ENCODE measurements at places on chromosomes 2 and 18.

DNA sequence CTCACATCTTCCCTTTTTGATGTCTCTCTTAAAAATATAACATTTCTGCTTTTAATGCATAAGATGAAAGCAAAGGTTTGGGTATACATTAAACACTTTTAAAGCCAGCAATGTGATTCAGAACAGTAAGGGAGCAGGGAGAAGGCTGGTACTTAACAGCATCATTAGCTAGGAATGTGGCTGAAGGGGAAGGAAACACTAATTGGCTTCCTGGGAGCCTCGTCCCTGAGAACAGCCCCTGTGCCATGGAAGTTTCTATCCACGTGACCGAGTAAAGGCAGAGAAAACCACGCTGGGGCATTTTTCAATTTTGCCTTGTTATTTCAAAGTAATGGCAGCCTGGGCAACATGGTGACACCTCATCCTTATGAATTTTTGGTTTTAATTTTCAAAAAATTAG lies 109.2 kb upstream of the GPC1 start:
- no peak overlapping the region for H3K4me3 ChIP-seq
- no peaks in the 10 kb centered on the region for H3K27me3 ChIP-seq
- H3K27ac ChIP-seq = no peak overlapping the region
- H3K4me1 ChIP-seq = no peaks in the 10 kb centered on the region

- no peak overlapping the region for H3K27ac ChIP-seq
- no peaks in the 10 kb centered on the region for H3K27me3 ChIP-seq
- no peaks in the 10 kb centered on the region for H3K36me3 ChIP-seq
- no peaks in the 10 kb centered on the region for H3K4me1 ChIP-seq
- H3K4me3 ChIP-seq = no peak overlapping the region
- DNase-seq = no peak
Measured at GRCh38 chr2:129212299-129212958, 767.0 kb upstream of the RAB6C start.

DNA sequence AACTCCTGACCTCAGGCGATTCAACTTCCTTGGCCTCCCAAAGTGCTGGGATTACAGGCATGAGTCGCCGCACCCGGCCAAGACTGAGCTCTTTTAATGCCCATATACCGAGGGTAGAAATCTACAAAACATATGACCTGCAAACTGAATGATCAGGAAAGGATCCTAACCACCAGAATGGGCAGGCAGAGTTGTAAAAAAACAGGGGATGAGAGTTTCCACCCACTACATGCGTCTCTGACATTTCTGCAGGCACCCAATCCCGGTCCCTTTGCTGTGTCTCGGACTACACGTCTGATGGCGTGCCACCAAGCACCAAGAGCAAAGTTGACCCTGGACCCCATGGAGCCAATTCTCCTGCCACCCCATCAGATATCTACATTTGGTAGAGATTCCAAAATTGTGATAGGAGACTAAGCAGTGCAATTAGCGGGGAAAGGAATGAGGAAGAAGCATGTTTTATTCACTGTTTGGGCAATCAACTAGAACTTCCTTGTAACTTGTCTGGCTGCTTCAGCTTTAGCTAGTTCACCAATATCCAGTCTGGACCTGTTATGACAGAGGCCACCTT lies 74.1 kb downstream of the ATP8B1 start:
- no peak overlapping the region for H3K4me3 ChIP-seq
- H3K27ac ChIP-seq = peak overlapping the region; percentile 48
- no peaks in the 10 kb centered on the region for H3K36me3 ChIP-seq
- no peak for DNase-seq
- H3K27me3 ChIP-seq = no peaks in the 10 kb centered on the region
- no peaks in the 10 kb centered on the region for H3K4me1 ChIP-seq

DNA sequence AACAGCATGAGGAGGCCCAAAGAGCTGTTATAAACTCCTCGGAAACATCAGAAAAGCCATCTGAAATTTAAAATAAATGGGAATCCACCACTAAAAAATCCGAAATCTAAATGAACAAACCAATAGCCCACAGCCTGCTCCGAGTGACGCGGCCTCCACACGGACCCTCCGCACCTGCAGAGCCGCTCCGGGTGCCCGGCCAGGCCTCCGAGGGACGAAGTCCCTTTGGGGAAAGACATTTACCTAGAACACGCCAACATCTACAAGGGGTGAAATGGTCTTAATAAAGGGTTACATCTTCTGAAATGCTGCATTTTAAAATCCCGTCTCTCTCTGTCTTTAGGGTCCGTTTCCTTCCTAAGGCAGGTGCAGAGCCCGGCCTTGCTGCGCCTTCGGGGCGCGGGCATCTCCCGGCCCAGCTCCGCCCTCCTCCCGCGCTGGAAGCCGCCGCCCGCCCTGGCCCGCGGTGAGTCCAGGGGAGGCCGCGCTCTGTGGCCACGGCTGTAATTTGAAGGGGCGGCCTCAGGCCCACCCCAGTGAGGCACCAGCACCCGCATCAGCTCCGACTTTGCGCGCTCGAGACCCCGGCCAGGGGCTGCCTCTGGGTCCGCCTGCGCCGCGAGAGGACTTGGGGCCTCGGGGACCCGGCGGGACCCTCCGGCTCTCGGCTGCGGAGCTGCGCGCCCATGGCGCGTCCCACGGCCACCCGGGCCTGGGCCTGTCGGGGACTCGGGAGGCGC lies 42.3 kb upstream of the CTDP1 start:
- peaks cover 35% of the 10 kb centered on the region for H3K27me3 ChIP-seq
- H3K4me3 ChIP-seq = no peak overlapping the region
- H3K27ac ChIP-seq = no peak overlapping the region
- DNase-seq = no peak
- no peaks in the 10 kb centered on the region for H3K4me1 ChIP-seq
- no peaks in the 10 kb centered on the region for H3K36me3 ChIP-seq

GRCh38 chr18:11115276-11115675 lies 34.1 kb downstream of the PIEZO2 start:
- no peaks in the 10 kb centered on the region for H3K36me3 ChIP-seq
- no peak for DNase-seq
- no peak overlapping the region for H3K27ac ChIP-seq
- no peaks in the 10 kb centered on the region for H3K4me1 ChIP-seq

- no peaks in the 10 kb centered on the region for H3K27me3 ChIP-seq
- no peaks in the 10 kb centered on the region for H3K36me3 ChIP-seq
- peak overlapping the region; percentile 41 for H3K27ac ChIP-seq
- H3K4me1 ChIP-seq = no peaks in the 10 kb centered on the region
- H3K4me3 ChIP-seq = no peak overlapping the region
Measured at GRCh38 chr18:2971741-2972552, 41.0 kb downstream of the LPIN2 start.

- no peaks in the 10 kb centered on the region for H3K36me3 ChIP-seq
- no peak for DNase-seq
- H3K27me3 ChIP-seq = peaks cover 63% of the 10 kb centered on the region
- H3K27ac ChIP-seq = peak overlapping the region; percentile 78
- H3K4me3 ChIP-seq = peak overlapping the region; percentile 41
Measured at GRCh38 chr2:66582104-66582986, 147.4 kb downstream of the MEIS1 start.

DNA sequence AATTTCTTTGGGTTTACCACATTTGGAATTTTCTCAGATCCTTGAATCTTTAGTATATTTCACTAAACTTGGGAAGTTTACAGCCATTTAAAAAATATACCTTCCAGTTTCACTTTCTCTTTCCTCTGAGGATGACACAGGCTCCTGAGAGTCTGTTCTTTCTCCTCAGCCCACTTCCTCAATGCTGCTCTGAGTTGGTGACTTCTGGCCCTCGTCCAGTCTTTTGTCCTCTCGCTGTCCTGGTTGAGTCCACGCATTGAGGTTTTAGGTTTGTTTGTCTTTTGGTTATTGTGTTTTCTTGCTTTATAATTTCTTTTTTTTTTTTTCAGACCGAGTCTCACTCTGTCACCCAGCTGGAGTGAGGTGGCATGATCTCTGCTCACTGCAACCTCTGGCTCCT lies 40.7 kb upstream of the GALR1 start:
- no peaks in the 10 kb centered on the region for H3K4me1 ChIP-seq
- DNase-seq = peak; percentile 23
- no peak overlapping the region for H3K27ac ChIP-seq
- H3K27me3 ChIP-seq = no peaks in the 10 kb centered on the region

- no peaks in the 10 kb centered on the region for H3K36me3 ChIP-seq
- no peaks in the 10 kb centered on the region for H3K27me3 ChIP-seq
- no peak for DNase-seq
Measured at GRCh38 chr2:166285215-166285614, 90.5 kb downstream of the SCN9A start.

- no peak overlapping the region for H3K27ac ChIP-seq
- no peaks in the 10 kb centered on the region for H3K27me3 ChIP-seq
- H3K4me3 ChIP-seq = no peak overlapping the region
- peaks cover 23% of the 10 kb centered on the region for H3K36me3 ChIP-seq
- no peaks in the 10 kb centered on the region for H3K4me1 ChIP-seq
- no peak for DNase-seq
Measured at GRCh38 chr2:15606481-15607441, 15.1 kb downstream of the DDX1 start.

DNA sequence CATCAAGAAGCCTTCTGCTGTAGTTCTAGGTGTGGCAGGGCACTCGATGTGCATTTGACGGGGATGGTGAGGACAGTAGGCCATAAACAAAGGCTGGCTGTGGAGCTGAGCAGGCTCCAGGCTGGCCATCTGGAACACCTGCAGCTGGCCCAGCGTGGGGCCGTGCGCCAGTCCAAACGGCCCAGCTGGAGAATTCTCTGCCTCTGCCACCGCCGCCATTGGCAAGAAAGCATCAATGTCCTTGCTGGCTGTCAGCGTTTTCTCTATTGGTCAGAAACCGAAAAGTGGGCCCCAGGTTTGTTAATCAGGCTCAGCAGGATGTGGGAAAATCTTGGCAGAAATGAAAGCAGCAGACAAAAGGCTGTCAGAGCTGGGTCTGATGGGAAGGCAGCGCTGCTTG lies 24.0 kb upstream of the CTIF start:
- no peaks in the 10 kb centered on the region for H3K36me3 ChIP-seq
- no peak overlapping the region for H3K4me3 ChIP-seq
- H3K27me3 ChIP-seq = no peaks in the 10 kb centered on the region

DNA sequence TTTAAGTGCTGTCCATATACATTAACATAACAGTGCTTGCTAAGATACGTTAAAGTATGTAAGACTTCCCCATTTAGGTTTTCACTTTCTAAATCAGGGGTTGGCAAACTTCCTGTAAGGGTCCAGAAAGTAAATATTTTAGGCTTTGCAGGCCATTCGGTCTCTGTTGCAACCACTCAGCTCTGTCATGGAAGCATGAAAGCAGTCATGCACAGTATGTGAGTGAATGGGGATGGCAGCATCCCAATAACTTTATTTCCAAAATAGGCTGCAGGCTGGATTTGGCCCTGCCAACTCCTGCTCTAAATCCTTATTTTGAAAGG lies 128.7 kb downstream of the PLA2R1 start:
- no peaks in the 10 kb centered on the region for H3K27me3 ChIP-seq
- DNase-seq = no peak
- H3K4me3 ChIP-seq = no peak overlapping the region
- no peaks in the 10 kb centered on the region for H3K36me3 ChIP-seq
- H3K27ac ChIP-seq = no peak overlapping the region

DNA sequence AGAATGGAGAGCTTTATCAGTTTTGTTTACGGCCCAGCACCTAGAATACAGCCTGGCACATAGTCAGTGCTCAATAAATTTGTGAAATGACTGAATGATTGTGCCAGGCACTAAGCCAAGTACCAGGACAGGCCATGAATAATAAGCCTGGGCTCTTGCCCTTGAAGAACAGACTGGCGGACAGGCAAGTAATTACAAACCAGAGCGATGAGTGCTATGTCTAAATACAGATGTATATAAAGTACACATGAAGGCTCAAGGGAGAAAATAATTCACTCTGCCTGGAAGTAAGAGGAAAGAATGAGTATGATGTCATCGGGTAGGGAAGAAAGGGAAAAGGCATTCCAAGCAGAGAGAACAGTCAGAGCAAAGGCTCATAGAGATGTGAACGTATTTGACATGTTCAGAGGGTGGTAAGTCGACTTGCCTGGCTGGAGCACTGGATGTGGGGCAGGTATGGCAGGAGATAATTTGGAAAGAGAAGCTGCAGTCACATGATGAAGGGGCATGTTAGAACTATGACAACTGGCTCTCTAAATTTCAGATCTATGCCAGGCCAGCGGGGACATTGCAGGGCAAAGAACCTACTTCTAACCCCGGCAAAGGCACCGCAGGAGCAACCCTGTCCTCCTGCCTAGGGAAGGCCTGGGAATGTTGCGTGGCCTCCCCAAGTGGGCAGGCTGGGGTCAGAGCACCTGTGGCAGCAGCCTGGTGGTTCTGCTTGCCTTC lies 119.1 kb upstream of the STPG4 start:
- H3K4me1 ChIP-seq = no peaks in the 10 kb centered on the region
- no peak for DNase-seq
- H3K27ac ChIP-seq = no peak overlapping the region
- H3K36me3 ChIP-seq = no peaks in the 10 kb centered on the region
- H3K27me3 ChIP-seq = no peaks in the 10 kb centered on the region
- no peak overlapping the region for H3K4me3 ChIP-seq

GRCh38 chr2:196473617-196474016 lies 165.9 kb upstream of the CCDC150 start:
- no peaks in the 10 kb centered on the region for H3K36me3 ChIP-seq
- no peak overlapping the region for H3K27ac ChIP-seq
- H3K27me3 ChIP-seq = no peaks in the 10 kb centered on the region
- H3K4me3 ChIP-seq = no peak overlapping the region

DNA sequence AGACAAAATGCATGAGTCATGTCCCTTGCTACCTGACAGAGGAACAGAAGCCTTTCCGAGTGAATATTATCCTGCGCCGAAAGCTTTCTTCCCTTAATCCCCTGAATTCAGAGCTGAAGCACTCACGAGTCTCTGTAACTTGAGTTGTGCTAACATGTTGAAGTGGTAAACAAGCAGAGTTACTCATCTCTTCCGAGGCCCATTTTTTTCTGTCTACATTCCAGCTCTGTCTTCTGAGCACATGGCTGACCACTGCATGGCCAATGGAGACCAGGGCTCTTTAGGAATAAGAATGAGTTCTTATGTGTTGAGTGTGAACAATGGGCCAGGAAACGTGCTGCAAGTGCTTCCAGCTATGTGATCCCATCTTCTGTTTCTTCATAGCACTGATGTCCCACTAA lies 73.1 kb upstream of the PID1 start:
- H3K4me3 ChIP-seq = no peak overlapping the region
- no peak for DNase-seq

GRCh38 chr18:39596221-39596620 lies 2030.6 kb upstream of the CELF4 start:
- H3K4me1 ChIP-seq = no peaks in the 10 kb centered on the region
- no peak for DNase-seq
- no peak overlapping the region for H3K4me3 ChIP-seq
- no peak overlapping the region for H3K27ac ChIP-seq

DNA sequence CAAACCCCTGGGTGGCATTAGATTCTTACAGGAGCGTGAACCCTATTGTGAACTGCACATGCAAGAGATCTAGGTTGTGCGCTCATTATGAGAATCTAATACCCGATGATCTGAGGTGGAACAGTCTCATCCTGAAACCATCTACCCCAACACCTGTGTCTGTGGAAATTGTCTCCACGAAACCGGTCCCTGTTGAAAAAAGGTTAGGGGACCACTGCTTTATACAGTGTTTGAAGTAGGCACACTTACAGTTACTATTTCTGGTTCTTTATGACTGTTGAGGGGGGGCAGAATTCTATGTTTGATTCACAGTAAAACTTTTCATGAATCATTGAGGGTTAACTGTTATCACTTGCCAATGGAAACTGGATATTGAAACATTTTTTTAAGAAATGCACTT lies 72.0 kb downstream of the RIF1 start:
- no peaks in the 10 kb centered on the region for H3K4me1 ChIP-seq
- DNase-seq = no peak
- H3K27ac ChIP-seq = no peak overlapping the region

- no peaks in the 10 kb centered on the region for H3K4me1 ChIP-seq
- H3K36me3 ChIP-seq = no peaks in the 10 kb centered on the region
- DNase-seq = no peak
- peak overlapping the region; percentile 87 for H3K27ac ChIP-seq
- H3K4me3 ChIP-seq = peak overlapping the region; percentile 52
Measured at GRCh38 chr18:75204732-75205513, 4.0 kb downstream of the PTGR3 start.
